Endothelial cell of umbilical vein (primary cell): ENCODE measurements at places on chromosomes 11 and 22. TPM values are rescaled to one million over a fixed set of nuclear protein-coding genes. Genes with fewer than 3 reads are reported as not detected.

GRCh38 chr11:77187776-77188632 lies 60.0 kb downstream of the MYO7A start:
- no peaks in the 10 kb centered on the region for H3K27me3 ChIP-seq
- H3K36me3 ChIP-seq: no peaks in the 10 kb centered on the region
- no peaks in the 10 kb centered on the region for H3K4me1 ChIP-seq

GRCh38 chr11:46012185-46012584 lies 89.7 kb downstream of the LARGE2 start:
- no peaks in the 10 kb centered on the region for H3K4me1 ChIP-seq
- no peaks in the 10 kb centered on the region for H3K36me3 ChIP-seq
- no peak overlapping the region for H3K27ac ChIP-seq
- no peak for DNase-seq
- no peak overlapping the region for H3K4me3 ChIP-seq
- H3K27me3 ChIP-seq: no peaks in the 10 kb centered on the region

- no peak overlapping the region for H3K4me3 ChIP-seq
- no peaks in the 10 kb centered on the region for H3K27me3 ChIP-seq
- H3K36me3 ChIP-seq: peaks cover 3% of the 10 kb centered on the region
Measured at GRCh38 chr22:32380991-32381390, 23.3 kb downstream of the RFPL3 start.

The PGM2L1 gene
- 24.7 and 31.4 TPM in 2 replicates for total RNA-seq

GRCh38 chr22:50360578-50360977 lies 17.5 kb downstream of the PPP6R2 start:
- H3K27me3 ChIP-seq: no peaks in the 10 kb centered on the region
- peaks cover 8% of the 10 kb centered on the region for H3K36me3 ChIP-seq
- no peak overlapping the region for H3K4me3 ChIP-seq
- H3K27ac ChIP-seq: no peak overlapping the region
- H3K4me1 ChIP-seq: no peaks in the 10 kb centered on the region

DNA sequence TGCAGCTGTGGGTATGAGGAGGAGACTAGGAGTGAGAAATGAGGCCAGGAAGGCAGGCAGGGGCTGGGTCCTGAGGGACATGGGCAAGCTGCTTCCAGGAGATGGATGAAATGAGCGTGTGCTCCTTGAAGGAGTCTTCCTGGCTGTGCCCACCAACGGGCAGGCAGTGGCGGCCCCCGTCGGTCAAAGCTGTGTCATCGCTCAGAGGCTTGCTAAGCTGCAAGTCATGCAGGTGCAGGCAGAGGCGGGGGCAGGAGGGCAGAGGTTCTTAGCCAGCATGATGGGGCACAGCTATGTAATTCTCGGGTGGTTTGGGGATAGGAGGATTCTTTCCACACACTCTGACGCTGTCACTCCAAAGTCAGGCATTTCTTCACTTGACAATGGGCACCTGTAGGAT lies 12.5 kb upstream of the PEX26 start:
- H3K27me3 ChIP-seq: peaks cover 29% of the 10 kb centered on the region
- H3K27ac ChIP-seq: no peak overlapping the region
- no peaks in the 10 kb centered on the region for H3K36me3 ChIP-seq
- DNase-seq: no peak
